CD4-positive, alpha-beta T cell treated with Interleukin-10 for 1 hour (primary cell): ENCODE measurements at places on chromosomes 11 and 22.

- DNase-seq = no peak
These were observed 97.9 kb downstream of the RRAS2 start for GRCh38 chr11:14261066-14261465.

- DNase-seq = no peak
These were observed 59.1 kb upstream of the ANO5 start for GRCh38 chr11:22133776-22134175.

- no peak for DNase-seq
These were observed 16.0 kb downstream of the STK33 start for GRCh38 chr11:8577791-8578581.

DNA sequence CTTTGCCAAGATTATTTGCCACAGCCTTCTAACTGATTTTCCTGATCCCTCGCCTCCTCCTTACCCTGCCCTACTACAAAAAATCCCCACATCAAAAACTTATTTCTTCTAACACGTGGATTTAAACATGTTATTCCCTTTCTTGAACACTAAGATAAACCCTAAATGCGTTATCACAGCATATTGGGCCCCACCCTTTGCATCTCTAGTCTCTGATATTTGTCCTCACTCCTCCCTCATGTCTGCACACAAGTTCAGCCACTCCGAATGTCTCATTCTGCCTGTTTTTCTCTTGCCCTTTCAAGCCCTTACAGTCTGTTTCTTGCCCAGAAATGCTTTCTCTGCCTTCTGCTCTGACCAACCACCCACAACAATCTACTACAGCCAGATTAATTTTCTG lies 10.6 kb upstream of the ACER3 start:
- DNase-seq = no peak

DNA sequence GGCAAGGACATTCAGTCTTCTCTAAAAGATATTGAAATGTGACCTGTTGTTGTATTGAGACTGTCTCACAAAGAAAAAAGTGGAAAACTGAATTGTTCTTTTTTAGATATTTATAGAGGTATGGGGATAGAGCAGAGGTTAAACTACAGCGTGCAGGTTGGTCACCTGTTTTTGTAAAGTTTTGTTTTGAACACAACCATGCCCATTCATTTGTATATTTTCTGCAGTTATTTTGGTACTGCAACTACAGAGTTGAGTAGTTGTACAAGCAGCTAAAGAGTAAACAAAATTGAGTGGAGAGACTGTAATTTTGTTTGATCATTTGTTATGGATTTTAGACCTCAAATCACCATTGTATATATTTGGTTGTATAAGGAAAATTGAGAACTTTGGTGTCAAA lies 11.3 kb downstream of the EED start:
- DNase-seq = no peak

- no peak for DNase-seq
These were observed 1.4 kb downstream of the TBX1 start for GRCh38 chr22:19761725-19762567.

GRCh38 chr11:76236092-76236999 lies 30.0 kb upstream of the WNT11 start:
- DNase-seq = peak; percentile 25

- DNase-seq = no peak
These were observed 59.5 kb upstream of the SCUBE2 start for GRCh38 chr11:9150926-9151325.

DNA sequence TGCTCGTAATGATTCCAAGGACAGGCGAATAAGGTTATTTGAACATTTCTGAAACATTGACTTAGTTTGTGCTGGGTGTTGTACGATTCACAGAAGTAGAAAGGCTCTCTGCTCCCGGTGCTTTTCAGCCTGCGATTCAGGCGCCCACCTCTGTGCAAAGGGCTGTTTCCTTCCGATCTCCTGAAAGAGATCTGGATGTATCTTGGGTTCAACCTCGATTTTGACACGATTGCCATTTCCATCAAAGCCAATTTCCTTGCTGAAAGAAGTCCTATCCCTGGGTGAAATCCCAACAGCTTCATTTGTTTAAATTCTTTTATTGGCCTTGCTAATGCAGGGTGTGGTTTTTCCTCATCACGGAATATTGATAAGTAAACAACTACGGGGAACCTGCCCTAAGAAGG lies 1.1 kb upstream of the ZC3H12C start:
- DNase-seq = no peak

- DNase-seq = no peak
These were observed 29.1 kb upstream of the LMO2 start for GRCh38 chr11:33920838-33921613.

DNA sequence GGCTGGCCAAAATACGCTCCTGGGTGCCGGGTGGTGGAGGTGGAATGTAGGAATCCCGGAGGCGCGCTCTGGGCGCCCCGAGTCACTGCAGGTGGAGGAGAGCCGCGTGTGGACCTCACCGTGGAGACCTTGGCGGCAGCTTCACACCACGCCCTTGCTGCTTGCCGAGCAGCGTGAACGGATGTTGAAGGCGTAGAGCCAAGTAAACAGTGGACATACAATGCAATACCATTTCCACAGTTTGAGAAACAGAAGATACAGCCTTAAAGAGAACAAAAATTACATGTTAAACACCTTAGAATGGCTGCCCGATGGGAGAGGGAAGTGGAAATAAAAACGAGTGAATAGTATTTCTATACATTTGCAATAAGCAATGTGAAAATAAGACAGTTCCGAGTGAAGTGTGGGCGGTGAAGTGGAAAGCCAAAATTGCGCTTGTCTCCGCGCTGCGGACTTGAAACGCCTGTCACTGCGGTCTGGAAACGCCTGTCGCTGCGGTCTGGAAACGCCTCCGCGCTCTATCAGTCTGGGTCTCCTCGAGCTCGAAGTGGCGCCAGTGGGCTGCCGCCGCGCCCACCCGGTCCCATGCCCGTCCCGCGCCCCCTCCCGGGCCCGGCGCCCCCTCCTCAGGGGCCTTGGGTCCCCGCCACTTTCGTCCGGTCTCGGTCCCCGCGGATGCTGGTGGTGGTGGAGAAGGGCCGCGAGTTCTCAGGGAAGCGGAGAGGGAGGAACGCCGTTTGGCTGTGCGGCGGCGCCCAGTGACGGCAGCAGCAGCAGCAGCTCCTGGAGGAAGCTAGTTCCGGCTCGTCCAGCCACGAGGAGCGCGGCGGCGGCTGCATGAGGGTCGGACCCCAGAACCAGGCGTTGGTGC lies 1.6 kb downstream of the NCR3LG1 start:
- DNase-seq = peak; percentile 46

- no peak for DNase-seq
These were observed 4.2 kb upstream of the SERPINH1 start for GRCh38 chr11:75557666-75558494.

- no peak for DNase-seq
These were observed 35.6 kb downstream of the TIMP3 start for GRCh38 chr22:32837142-32837541.

GRCh38 chr11:77828926-77829325 lies 8.0 kb downstream of the AAMDC start:
- DNase-seq = no peak

GRCh38 chr11:97364047-97364446 lies 974.2 kb downstream of the JRKL start:
- no peak for DNase-seq

DNA sequence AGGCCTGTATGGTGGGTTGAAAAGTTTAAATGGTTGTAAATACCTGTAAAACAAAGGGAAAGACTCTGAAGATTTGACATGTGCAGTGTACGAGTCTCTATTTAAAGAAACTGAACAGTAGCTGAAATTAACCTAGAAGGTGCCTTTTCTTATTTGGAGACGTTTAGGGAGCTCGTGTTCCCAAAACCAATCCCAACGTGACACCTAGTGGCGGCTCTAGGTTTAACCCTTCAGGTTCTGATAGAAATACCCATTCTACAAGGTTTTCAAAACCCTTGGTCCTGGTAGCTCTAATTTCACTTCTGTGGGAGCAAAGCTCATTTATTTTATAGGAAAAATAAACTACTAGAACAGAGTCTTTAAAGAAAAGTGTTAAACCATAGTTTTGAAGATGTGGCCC lies 258.3 kb downstream of the LRRC4C start:
- no peak for DNase-seq

DNA sequence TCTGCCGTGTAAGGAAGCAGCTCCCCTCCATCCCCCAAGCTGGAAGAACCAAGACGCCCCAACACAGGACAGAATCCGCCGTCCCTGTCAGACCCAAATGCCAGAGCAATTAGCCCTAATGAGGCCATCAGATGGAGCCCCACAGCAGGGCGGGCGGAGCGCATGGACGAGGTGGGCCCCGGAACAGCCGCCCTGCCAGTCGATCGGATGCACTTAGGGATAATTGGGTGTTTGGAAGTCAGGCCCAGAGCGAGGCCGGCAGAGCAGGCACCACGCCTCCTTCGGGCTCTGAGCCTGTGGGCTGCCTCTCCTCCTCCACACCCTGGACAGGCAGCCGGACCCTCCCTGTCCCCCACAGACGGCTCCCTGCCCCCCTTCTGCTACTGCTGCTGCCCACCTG lies 5.5 kb upstream of the TH start:
- DNase-seq = no peak

DNA sequence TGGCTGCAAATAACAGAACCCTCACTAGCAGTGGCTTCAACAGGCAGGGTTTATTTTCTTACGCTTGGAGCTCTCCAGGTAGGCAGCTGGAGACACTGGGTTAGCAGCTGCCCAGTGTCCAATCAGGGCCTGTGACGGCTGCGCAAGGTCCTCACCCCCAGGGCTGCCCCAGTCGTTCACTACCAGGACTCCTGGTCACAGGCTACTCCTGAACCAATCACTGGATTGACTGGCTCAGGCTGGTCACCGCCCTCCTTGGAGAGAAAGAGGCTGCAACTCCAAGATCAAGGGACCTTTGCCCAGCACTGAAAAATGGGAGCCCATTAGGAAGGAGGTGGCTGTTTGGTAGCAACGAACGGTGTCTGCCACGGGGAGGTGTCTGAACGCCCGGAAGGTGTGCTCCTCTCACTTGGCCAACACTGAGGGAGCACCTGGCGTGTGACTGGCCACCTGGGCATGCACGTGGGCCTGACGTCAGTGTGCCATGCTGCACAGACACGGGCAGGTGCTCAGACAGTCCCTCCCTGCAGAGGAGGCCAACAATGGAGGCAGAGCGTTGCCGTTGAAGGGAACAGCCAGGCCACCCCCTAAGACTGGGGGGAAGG lies 5.1 kb downstream of the ARSA start:
- DNase-seq = no peak

GRCh38 chr11:71323876-71324526 lies 71.6 kb upstream of the SHANK2 start:
- DNase-seq = no peak

DNA sequence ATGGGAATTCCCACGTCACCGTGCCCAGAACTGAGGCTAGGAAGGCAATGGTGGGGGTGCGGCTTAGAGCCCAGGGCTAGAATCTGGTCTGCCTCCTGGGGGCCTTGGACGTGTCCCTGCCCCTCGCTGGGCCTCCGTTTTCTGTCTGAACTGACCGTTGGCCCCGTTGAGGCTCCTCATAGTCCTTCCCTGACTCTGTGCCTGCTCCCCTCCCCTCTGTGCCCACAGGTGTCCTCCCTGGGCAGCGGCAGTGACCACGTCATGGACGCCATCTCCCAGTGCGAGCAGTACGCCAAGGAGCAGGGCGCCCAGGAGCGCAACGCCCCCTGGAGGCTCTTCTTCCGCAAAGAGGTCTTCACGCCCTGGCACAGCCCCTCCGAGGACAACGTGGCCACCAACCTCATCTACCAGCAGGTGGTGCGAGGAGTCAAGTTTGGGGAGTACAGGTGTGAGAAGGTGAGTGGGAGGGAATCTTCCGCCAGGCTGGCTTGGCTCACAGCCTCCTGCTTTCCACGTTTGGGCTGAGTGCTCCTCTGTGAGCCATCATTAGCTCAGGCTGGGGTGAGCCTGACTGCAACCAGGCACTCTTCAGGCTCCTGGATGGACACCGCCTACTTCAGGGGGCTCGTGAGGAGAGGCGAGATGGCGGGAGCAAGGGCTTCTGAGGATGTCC lies 63.9 kb downstream of the MYO7A start:
- DNase-seq = peak; percentile 41

- DNase-seq = no peak
These were observed 18.3 kb downstream of the SMIM38 start for GRCh38 chr11:69173925-69174581.

GRCh38 chr22:21455334-21456089 lies 11.7 kb upstream of the TMEM191C start:
- no peak for DNase-seq

DNA sequence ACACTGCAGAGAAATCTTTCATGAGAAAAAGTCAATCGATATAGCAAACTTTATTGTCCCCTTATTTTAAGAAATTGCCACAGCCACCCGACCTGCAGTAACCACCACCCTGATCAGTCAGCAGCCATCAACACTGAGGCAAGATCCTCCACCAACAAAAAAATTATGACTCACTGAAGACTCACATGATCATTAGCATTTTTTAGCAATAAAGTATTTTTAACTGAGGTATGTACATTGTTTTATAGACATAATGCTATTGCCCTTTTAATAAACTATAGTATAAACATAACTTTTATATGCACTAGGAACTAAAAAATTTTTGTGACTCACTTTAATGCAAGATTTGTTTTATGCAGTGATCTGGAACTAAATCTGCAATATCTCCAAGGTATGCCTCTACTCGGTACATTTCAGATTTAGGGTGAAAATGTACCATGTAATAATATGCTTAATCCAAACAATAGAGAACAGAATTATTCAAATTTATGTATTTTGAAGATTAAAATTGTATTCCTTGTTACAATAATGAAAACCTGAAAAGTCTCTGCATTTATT lies 79.2 kb upstream of the CEP126 start:
- DNase-seq = no peak

- DNase-seq = peak; percentile 48
These were observed 23.5 kb upstream of the TH start for GRCh38 chr11:2194877-2195755.

DNA sequence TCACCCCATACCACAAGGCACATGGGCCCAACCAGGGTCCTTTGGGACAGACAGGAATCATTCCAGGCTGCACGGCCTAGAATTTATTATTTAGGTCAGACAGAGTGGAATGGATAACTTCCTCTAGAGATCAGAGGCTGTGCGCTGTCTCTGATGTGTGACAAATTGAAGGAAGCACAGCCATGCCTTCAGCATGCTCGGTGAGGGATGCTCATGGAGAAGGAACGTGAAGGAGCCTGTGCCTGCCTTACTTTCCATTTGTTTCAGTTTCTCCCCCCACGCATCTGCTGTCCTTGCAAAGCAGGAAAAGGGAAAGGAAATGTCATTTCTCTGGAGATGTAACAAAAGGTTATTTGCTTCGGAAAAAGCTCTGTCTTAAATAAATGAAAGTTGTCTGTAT lies 644.1 kb downstream of the OPCML start:
- DNase-seq = no peak

GRCh38 chr11:57938351-57938750 lies 85.3 kb upstream of the OR9Q1 start:
- DNase-seq = no peak
